Activated naive CD8-positive, alpha-beta T cell treated with anti-CD3 and anti-CD28 coated beads, Interleukin-2, amount 10 ng/mL, durations not matched to agents 7 days and 5 days (primary cell): ENCODE measurements at places on chromosomes 11 and 22. TPM values are rescaled to one million over a fixed set of nuclear protein-coding genes. Genes with fewer than 3 reads are reported as not detected.

SMTNL1 gene
- total RNA-seq = not detected

RIMBP3C gene
- 1.0 TPM for total RNA-seq

RPS6KB2 gene
- total RNA-seq = 69.0 TPM

MMP11 gene
- total RNA-seq = 2.1 TPM

OR8G1 gene
- not detected for total RNA-seq

GPR83 gene
- total RNA-seq = 0.17 TPM

LINC01488 gene
- total RNA-seq = not detected

DCDC1 gene
- not detected for total RNA-seq

CCDC87 gene
- 0.14 TPM for total RNA-seq

PATE2 gene
- total RNA-seq = not detected

DNAJB13 gene
- total RNA-seq = not detected

DLG2 gene
- 3.4 TPM for total RNA-seq

CARD10 gene
- 0.31 TPM for total RNA-seq

IL17REL gene
- not detected for total RNA-seq

ACTN3 gene
- 0.11 TPM for total RNA-seq

C11orf86 gene
- total RNA-seq = not detected

MMP7 gene
- total RNA-seq = not detected

TRIM51G gene
- total RNA-seq = not detected

GGTLC3 gene
- total RNA-seq = not detected

UBE4A gene
- total RNA-seq = 43.4 TPM

SSTR3 gene
- total RNA-seq = 10.1 TPM

KCNA4 gene
- total RNA-seq = not detected
